ENCODE measurements at places on chromosomes 5 and 9. TPM values are rescaled to one million over a fixed set of nuclear protein-coding genes. Genes with fewer than 3 reads are reported as not detected.

C9orf50 gene
- total RNA-seq = not detected

ELAVL2 gene
- total RNA-seq = 0.28 TPM

SMIM33 gene
- not detected for total RNA-seq

SLCO4C1 gene
- total RNA-seq = 0.46 TPM

HAPLN1 gene
- total RNA-seq = not detected

FOXI1 gene
- total RNA-seq = not detected

PCSK1 gene
- total RNA-seq = 2.8 TPM

PAXX gene
- total RNA-seq = 44.5 TPM

EQTN gene
- total RNA-seq = not detected

PCA3 gene
- total RNA-seq = not detected

PCDHGA3 gene
- total RNA-seq = 3.9 TPM

All from adrenal gland (tissue), 19 donors.